Heart right ventricle (tissue), 16 donors: ENCODE measurements at places on chromosomes 11 and 22. TPM values are rescaled to one million over a fixed set of nuclear protein-coding genes. Genes with fewer than 3 reads are reported as not detected.

The KLHDC7B gene
- polyA plus RNA-seq: 0.10 TPM

The BLID gene
- not detected for polyA plus RNA-seq

The RFPL1 gene
- not detected for polyA plus RNA-seq

The PGA3 gene
- 1.0 TPM for polyA plus RNA-seq

The SMIM35 gene
- polyA plus RNA-seq: not detected

The SLC7A4 gene
- not detected for polyA plus RNA-seq

The CABP4 gene
- 0.39 TPM for polyA plus RNA-seq

The UCP3 gene
- 3.5 TPM for polyA plus RNA-seq

The COPB1 gene
- 49.1 TPM for polyA plus RNA-seq

The MS4A12 gene
- polyA plus RNA-seq: not detected

- DNase-seq: peak; percentile 93
Observed at GRCh38 chr22:42743501-42743991, 22.9 kb upstream of the A4GALT start.

- no peak for DNase-seq
Observed at GRCh38 chr22:17638182-17638431, 450 bp upstream of the BCL2L13 start.

DNA sequence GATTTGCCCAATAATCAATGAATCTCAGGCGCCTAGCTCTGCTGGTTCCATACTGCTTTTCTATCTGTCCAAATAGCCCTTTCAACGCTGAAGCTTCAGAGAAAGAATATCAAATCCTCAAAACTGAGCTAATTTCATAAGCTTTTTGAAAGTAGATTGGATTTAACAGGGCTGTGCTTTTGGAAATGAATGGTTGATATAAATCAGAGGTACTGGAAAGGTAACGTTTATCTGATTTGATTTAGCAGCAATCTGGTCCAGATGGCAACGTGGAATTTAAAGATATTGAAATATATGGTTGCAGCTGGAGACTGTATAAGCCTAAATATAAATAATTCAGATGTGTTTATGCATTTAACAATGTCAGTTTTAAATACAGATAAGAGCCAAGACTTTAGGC is 229.5 kb upstream of the MPPED2 start:
- DNase-seq: no peak

DNA sequence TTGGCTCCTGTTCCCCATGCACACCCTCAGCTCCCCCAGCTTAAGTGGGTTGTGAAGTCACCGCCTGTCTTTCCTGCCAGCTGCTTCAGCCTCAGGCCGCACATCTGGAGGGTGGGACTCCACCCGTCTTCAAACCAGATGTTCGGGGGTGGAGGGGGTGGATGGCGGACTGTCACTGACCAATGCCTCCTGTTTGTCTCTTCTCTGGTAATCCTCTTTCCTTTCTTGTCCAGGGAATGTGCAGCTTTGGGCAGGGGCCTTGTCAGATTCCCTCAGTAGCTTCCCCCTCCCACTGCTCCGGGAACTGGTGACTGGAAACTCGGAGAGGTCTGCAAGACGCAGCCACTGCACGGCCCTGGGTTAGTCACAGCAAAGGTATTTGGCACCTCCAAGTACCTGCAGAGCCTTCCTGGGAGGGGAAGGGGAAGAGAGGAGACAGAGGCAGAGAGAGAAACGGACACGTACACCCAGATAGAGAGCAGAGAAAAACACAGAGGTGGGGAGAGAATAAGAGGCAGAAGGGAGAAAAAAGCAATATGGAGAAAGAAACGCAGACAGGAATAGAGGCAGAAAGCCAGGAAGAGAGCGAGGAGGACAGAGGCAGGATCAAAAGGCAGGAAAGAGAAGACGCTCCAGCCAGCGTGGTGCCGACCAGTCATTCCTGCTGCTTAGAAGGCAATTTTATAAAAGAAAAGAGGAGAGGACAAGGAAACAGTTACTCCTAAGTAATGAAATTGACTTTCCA is 56.1 kb upstream of the TIMP3 start:
- DNase-seq: peak; percentile 50

- DNase-seq: no peak
Observed at GRCh38 chr22:32020117-32020516, 22.9 kb upstream of the SLC5A1 start.

- no peak for DNase-seq
Observed at GRCh38 chr11:66725114-66725513, 3.9 kb downstream of the SPTBN2 start.

DNA sequence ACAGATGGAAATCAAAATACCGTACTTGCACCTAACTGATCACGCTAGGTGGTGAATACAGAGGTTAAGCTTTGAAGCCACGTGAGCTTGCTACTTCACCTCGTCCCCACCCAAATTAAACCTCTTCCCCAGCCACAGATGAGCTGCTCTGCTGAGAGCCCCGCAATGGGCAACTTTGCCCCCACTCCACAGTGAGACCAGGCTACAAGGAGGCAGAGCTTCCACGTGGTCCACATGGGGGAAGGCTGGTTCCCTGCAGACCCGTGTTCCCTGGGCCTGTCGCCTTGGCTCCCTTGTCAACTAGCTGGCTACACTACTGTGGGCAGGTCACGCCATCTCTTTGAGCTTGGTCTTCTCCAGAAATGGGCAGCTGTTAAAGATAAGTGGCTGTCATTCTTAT is 10.9 kb downstream of the CD5 start:
- DNase-seq: no peak

DNA sequence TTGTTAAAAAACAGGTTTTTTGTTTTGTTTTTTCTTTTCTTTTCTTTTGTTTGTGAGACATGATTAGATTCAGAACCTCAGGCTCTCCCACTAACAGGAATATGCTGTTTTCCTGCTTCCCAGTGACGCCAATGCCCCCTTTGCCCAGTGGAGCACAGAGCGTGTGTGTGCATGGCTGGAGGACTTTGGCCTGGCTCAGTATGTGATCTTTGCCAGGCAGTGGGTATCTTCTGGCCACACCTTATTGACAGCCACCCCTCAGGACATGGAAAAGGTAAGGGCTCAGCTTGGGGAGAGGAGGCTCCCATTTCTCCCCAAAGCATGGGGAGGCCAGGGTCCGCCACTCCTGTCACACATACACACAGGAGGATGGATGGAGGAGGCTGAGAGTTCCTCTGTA is 25.0 kb downstream of the CYB5R2 start:
- no peak for DNase-seq

DNA sequence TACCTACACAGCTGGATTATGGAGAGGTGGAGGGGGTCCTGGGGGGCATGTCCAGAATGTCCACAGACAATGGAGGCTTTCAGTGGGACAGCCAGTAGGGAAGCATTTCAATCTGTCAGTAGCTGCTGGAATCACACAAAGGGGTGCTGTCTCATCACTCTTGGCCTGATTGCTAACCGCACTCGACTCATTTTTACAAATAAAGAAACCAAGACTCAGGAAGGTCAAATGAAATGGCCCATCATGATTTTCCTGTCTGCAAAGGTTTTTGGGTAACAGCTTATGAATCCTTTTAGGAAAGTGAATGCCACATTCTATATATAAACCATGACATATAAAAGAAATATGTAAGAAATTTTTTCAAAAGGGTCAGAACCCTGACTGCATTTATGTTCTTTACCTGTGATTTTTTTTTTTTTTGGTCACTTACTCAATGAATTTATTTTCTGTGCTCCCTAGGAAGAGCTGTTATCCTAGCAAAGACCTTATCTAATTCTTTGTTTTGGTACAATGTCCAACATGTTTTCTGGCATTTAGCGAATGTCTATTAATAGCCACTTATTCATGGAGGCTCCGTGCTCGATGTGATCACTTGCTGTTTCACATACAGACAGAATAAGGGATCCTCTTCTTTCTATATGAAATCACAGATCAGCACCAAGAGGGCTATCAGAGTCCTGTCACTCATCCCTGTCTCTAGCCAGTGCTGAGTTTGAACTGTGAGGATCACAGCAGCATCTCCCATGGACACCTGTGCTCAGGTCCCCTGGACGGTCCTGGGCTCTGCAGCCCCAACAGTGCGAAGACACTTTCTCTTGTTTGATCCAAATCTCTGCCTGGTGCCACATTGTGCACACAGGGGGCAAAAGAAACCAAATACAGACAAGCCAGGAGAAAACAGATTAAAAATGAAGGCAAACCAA is 979.7 kb downstream of the NTM start:
- DNase-seq: no peak

- peak; percentile 59 for DNase-seq
Observed at GRCh38 chr11:10778217-10778970, 27.3 kb downstream of the CTR9 start.

DNA sequence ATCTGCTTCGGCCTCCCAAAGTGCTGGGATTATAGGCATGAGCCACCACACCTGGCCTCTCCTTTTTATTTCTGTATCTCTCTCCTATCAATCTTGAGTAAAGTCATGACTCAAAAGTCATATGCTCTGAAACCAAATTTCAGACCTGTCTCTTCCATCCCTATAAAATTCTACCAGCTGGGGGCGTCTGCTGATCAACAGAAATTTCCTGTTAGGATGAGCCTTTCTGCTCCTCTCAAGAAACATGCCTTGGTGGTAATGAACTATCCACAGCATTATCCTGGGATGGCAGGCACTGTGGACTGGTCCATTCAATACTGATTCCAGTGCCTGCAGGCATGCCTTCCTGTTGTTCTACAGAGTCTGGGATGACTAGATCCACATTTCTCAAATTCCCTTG is 472.6 kb downstream of the NELL1 start:
- no peak for DNase-seq

GRCh38 chr11:33770236-33770635 is 4.1 kb downstream of the FBXO3 start:
- DNase-seq: no peak

GRCh38 chr11:134613646-134614045 is 201.6 kb upstream of the B3GAT1 start:
- no peak for DNase-seq

DNA sequence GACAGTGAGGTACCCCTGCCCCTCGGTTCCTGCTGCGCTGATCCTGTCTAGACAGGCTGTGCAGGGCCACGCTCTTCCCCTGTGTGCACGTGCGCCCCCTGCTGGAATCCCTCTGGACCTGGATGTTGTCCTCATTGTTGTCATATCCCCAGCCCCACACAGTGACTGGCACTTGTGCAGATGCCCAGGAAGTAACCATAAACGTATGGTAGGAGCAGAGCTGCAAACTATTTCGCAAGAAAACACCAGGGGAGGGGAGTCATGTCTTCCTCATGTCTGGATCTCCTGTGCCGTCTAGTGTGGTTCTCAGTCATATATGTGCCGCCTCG is 114.7 kb downstream of the CRYBB2 start:
- DNase-seq: peak; percentile 48

DNA sequence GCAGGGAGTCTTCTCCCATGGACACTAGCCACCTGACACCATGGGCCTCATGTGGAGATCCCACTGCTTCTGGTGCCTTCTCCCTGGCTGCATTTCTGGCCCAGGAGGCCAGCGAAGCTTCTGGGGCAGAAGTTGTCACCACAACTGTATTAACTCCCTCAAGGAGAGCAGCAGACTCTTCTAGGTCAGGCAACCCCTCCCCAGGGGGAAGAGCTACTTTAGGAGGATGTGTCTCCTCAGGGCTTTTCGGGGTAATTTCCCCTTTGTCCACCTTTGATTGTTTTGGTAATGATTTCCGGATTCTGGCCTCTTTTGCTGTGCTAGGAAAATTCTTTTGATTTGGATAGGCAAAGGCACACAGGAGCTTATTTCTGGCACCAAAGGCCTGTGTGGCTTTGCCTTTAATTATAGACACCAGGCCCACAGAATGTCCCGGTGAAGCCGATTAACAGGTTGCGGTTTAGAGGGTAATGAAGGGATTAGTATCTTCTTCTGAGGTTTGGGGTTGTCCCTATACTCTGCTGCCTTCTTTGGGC is 8.9 kb upstream of the UCP2 start:
- DNase-seq: no peak

DNA sequence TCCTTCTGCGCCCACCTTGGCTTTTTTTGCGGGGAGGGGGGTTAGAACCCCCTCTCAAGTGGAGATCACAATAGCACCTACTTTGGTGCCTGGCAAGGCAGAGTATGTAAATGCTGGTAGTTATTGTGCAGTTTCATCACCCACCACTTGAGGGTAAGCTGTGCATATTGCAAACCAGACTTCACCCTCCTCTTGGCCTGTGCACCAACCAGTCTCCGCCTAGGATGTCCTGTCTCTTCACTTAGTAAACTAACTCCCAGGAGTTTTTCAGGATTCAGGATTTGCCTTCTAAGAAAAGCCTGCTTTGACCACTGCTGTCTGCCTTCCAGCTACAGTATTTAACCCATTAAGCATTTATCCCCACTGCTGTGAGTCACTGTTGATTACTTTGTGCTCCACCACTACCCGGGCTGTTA is 2.0 kb upstream of the UBXN1 start:
- no peak for DNase-seq

DNA sequence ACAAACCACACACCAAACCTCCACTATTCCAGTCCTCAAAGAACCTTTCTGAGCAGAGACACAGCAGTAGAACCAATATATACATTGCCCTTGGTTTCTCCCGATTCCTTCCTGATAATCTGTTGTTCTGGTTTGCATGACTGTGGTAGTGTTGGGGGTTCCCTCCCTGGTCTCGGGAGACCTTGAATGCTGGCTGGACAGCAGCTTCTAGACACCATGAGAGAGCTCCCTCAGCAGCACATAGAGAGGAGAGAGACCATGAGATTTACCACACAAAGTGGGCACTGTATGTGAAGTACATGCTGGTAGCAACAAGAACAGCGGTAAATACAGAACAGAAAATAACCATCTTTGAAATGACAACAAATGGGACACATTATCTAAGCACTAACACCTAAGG is 2.6 kb downstream of the C11orf91 start:
- no peak for DNase-seq

GRCh38 chr22:28505416-28506149 is 174.1 kb downstream of the TTC28 start:
- DNase-seq: no peak

GRCh38 chr11:86669424-86669823 is 3.0 kb downstream of the ME3 start:
- no peak for DNase-seq

DNA sequence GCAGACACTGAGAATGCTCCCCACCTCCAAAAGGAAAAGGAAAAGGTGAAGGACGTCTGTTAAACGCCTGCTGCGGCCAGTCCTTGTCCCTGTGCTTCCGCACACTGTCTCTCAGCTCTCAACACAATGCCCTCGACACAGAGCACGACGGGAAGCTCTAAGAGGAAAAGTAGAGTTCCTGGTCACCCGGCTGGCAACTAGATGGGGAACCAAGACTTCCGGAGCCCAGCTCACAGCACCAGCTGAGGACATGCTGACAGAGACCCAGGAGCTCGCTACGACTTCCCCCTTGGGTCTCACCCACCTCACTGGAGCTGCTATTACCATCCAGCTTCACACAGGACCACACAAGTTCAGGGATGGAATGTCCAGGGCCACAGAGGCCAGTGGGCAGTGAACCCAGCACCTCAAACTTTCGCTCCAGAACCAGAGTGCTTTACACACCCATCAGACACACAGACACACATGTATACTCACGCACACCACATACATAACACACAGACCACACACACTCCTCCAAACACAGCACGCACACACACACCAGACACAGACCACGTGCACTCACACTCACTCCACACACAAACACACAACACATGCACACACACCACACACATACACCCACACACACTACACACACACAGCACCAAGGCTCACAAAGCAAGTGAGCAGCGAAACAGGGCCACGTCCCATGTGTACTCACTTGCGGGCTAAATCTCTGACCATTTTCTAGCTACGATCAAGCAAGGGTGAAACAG is 9.6 kb downstream of the SULT4A1 start:
- no peak for DNase-seq

GRCh38 chr22:50182176-50183081 is 3.3 kb upstream of the TRABD start:
- DNase-seq: no peak

- no peak for DNase-seq
Observed at GRCh38 chr11:96217206-96217605, 125.8 kb downstream of the MAML2 start.

- DNase-seq: no peak
Observed at GRCh38 chr11:69925366-69926196, 106.4 kb upstream of the FGF3 start.
